ENCODE measurements at places on chromosomes 13 and 19.
A peak's percentile ranks its signal among the peaks of the same experiment; 100 is the strongest.

DNA sequence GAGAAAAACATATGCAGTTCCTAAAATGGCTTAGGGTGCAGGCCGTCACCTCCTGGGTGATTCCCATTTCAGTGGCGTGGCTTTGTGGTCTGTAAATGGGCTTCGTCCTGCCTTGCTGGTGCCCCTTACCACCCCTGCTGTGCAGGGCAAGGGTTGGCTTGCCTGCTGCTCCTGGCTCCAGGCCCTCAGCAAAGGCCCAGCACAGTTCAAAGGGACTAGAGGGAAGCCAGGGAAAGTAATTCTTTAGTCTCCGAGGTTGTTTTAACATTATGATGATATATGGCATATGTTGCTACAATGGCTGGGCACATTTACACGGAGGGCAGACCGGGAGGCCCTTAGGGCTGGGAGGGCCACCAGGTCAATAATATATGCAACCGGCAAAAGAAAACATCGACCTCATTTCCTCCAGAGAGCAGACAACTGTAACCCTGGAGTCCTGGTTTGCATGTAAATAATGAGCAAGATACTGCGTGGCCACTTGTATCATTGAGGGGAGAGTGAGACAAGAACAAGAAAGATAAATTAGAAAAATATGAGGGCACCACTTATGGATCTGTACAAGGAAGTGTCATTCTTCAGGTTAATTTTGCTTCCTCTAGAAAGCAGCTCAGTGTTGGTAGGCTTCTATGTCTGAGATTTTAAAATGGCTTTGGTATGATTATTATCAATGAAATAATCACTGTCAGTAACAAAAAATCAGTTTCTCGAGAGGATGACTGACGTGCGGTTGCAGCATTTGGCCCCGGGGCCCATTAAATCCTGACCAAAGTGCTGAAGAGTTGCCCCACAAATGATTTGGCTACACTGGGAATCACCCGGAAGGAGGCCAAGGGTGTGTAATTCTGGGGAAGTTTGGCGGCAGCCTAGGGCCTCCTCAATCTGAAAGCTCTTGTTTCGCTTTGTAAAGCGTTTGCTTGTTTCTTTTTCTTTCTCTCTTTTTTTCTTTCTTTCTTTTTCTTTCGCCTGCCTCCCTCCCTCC lies 32.8 kb upstream of the URI1 start:
- DNase-seq = no peak

GRCh38 chr13:73106513-73107178 lies 47.8 kb downstream of the KLF5 start:
- DNase-seq = no peak

DNA sequence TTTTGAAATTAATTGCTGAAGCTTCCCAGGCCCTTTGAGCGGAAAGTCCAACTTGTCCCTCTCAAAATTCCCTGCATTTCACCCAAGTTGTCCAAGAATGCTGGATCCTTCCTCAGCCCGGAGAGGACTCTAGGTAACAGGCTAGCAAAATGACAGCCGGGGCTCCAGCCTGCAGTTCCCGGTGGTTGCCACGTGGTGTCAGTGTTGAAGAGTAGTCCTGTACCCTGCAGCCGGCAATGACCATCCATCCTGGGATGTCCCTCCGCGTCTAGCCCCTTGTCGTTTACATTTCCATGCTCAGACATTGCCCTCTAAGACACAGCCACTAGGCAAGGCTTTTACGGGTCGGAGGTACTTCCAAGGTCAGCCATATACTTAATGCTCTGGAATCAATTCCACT lies 31.4 kb upstream of the MTIF3 start:
- DNase-seq = peak; percentile 26

DNA sequence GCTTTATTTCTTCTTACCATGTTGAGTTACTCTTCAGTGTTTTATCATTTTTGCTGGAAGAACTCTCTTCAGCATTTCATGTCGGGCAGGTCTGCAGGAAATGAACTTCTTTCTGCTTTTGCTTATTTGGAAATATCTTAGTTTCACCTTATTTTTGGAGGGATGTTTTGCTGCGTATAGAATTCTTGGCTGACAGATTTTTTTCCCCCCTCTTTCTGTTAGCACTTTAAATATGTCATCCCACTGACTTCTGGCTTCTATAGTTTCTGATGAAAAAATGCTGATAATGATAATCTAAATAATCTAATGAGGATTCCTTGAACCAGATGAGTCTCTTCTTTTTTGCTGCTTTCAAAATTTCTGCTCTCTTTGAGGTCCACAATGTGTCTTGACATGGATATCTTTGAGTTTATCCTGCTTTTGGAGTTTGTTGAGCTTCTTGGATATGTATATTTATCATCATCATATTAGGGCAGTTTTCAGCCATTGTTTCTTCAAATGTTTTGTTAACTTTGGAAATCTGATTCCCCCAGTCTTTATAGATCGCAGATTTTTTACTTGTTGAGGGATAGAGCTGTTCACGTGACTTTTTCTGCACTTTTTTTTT lies 20.4 kb downstream of the ZMYM2 start:
- no peak for DNase-seq

GRCh38 chr13:22081430-22081829 lies 410.6 kb downstream of the FGF9 start:
- DNase-seq = no peak

GRCh38 chr13:67049744-67050143 lies 180.4 kb downstream of the PCDH9 start:
- no peak for DNase-seq

DNA sequence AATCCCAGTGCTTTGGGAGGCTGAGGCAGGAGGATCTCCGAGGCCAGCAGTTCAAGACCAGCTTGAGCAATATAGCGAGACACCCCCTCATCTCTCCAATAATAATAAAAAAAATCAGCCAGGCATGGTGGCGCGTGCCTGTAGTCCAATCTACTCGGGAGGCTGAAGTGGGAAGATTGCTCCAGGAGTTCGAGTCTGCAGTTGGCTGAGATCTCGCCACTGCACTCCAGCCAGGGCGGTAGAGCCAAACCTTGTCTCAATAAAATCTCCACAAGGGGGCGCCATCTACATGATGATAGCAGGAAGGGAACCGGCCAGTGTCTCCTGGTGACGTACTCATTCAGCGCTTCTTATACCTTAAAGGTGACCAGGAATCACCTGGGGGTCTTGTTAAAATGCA lies 13.6 kb upstream of the C5AR1 start:
- DNase-seq = peak; percentile 81

- DNase-seq = no peak
These were observed 1162.8 kb upstream of the PCDH20 start for GRCh38 chr13:62578402-62578801.

DNA sequence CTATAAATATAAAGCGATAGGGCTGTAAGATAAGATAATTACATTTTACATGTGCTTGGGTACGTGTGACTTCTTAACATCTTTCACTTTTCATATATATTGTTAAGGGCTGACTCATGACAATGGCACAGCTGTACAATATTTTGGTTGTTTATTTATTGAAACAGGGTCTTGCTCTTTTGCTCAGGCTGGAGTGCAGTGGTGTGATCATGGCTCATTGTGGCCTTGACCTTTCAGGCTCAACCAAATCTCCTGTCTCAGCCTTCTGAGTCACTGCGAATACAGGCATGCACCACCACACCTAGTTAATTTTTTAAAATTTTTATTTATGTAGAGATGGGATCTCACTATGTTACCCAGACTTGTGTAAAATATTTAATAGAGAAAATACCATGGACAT lies 2532.4 kb upstream of the PCDH20 start:
- no peak for DNase-seq

- no peak for DNase-seq
These were observed 6.4 kb downstream of the ATP11A start for GRCh38 chr13:112696001-112696868.

GRCh38 chr13:28557725-28558520 lies 63.0 kb upstream of the FLT1 start:
- no peak for DNase-seq

DNA sequence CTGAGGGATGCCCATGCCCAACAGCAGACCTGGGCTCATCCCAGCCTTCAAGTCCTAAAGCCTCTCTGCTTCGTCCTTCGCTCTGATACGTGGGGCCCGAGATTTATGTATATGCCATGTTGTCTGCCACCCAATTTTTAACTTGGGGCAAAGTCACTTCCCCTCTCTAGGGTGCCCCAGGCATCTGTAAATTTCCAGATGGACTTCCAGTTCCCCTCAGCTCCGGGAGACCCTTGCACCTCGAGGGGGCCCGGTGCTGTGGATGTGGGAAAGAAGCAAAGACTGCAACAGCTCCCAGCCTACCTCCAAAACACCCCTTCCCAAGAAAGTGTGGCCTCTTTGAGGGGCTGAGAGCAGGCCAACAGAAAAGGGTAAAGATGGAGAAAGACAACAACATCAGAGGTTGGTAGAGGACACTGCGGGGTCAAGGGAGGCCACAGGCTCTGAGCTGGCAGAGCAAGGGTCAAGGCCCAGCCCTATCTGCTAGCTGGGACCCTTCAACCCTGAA lies 97.4 kb downstream of the STK24 start:
- no peak for DNase-seq

DNA sequence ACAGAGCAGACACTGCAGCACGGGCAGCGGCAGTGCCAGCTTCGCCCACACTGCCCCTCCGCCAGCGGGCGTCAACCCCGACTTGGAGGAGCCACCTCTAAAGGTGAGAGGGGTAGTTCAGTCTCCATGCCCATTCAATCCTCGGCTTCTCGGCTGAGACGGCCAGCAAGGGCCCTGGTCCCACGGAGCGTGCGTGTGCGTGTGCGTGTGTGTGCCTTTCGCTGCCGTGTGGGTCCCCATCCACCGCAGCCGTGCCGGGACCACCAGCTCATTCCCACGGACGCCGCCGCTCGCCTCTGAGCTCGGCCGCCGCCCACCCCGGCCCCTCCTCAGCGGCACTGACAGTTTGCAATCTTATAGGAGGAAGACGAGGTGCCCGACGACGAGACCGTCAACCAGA lies 55.5 kb upstream of the LDLR start:
- no peak for DNase-seq

DNA sequence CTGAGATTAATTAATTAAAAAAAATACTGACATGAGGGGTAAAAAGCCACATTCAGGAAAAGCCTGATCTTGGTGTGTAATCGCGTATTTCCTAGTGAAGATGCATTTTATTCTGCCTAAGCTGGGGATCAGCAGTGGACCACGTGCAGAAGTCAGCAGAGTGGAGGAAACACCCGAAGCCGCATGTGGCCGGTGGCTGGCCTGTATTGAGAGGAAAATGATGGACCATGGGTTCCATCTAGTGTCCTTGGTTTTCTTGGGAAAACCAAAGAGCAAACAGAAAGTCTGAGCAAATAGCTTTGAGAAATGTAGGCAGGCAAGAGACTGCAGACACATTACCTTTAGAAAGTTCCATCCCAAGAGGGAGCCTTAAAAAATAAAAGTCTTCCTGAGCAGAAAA lies 23.7 kb upstream of the SHISA2 start:
- no peak for DNase-seq

GRCh38 chr19:17847538-17848366 lies at the start of gene JAK3:
TSS of gene JAK3 (minus strand) at chr19:17847982. CDS start at chr19:17844417, 3,565 bp downstream.
- no peak for DNase-seq

GRCh38 chr13:102089177-102089576 lies 312.7 kb downstream of the FGF14 start:
- DNase-seq = no peak

DNA sequence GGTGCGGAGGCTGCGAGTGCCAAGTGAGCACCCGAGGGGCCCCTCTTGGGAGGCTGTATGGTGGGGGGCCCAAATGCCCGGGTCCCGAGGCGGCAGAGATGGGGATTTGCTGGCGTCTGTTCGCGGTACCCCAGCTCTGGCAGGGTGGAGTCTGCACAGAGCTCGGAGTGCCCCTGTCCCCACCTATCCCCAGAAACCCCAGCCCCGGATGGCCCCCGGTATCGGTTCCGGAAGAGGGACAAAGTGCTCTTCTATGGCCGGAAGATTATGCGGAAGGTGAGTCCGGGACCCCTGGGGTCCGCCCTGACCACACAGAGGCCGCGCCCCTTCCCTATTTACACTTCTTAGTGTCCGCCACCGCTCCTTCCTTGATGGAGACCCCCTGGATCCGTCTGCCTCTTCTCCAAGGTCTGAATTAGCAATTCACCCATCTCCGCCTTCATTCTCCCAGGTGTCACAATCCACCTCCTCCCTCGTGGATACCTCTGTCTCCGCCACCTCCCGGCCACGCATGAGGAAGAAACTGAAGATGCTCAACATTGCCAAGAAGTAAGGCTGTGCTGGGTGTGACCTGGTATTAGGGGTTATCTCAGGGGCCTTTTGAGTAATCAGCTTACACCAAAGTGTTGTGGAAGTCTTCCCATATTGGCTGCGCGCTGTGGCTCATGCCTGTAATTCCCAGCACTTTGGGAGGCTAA lies 630 bp downstream of the PNPLA6 start:
- DNase-seq = no peak

- no peak for DNase-seq
These were observed 12.9 kb downstream of the TPM4 start for GRCh38 chr19:16089010-16089846.

DNA sequence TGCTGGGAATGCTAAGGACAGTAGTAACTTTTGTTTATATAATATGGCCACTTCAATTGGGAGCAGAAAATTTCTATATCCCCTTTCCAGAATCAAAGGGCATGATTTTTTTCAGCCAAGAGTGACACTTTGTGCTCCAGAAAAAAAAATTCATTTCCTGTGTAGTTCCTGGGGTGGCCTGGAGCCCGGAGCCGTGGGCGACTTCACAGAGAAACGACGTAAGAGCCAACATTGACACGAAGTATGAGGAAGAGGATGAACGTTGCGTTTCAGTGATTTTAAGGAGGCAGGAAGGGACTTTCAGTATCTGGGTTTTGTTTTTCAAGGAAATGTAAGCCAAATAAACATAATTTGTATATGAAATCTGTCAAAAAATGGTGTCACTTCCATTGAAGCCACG lies 187.6 kb downstream of the STK24 start:
- no peak for DNase-seq

DNA sequence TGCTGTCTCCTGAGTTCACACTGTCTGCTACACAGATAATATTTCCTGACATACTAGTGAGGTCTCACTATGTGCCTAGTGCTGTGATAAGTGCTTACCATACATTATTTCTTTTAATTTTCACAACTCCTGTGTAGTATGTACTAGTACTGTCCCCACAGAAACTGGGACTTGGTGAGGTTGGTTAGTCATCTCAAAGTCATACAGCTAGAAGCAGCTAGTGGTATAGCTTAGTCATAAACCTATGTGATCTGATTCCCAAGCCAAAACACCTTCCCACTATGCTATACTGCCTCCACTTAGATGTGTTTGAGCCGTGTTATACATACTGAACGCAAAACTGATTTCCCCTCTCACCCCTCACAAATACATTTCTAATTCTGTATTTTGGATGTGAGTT lies 10.5 kb downstream of the MTMR6 start:
- DNase-seq = no peak

DNA sequence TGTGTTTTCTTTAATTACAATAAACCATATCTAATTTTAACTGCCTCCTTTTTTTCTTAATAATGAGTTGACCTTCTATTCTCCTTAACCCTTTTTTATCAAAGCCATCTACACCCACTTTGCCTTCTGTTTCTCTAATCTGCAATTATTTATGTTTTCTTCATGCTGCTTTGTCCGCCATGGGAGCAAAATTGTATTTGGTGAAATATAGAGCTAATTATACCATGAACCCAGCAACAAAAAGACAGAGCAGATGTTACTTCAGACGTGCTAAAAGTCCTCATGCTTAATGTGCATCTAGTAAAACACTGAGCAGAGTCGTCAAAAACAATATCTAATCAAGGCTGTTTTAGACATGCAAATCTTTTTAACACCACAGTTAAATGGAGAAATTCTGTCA lies 264.7 kb downstream of the DACH1 start:
- DNase-seq = no peak

GRCh38 chr19:56751078-56751489 lies 79.5 kb upstream of the ZNF835 start:
- no peak for DNase-seq

Measured in uterus (tissue), 4 donors.